CD4-positive, alpha-beta T cell treated with Interleukin-12 subunit alpha and Interleukin-12 subunit beta, for 1 hour (primary cell): ENCODE measurements at places on chromosomes 6 and 20.

DNA sequence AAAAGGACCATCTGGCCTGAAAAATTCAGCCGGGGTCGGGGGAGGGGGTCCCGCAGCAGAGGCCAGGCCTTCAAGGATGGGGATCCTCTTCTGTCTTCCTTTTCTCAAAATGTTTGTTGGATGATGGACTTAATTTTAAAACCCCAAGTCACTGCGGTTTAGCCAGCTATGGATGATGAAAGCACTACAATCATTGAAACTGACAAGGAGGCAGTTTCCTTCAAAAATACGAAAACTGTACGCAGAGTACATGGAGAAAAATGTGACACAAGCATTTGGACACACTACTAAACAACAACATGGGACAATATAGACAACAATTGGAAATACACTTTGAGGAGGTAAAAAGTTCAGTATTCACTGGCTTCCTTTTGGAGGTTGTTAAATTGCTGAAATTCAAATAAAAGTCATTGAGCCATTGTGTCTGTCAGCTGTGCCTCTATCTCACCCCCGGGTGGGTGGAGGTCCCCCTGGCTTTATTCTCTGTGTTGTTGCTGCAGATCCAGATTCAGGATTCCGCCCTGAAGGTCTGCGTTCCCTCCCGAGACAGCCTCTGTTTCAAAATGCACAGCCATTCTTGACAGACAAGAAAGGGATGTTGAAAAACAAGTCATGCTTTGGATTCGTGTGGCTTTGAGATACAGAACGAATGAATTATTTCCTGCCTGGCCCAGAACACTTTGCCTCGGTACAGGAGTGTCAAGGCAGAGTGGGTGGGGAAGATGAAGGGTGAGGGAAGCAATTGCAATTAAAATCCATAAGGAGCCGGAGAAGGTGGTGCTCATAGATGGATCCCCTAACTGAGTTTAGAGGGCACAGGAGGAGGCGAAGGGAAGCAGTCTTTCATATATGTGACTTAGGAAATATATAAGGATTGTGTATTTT, 118.2 kb downstream of the TTLL2 start:
- DNase-seq: no peak

DNA sequence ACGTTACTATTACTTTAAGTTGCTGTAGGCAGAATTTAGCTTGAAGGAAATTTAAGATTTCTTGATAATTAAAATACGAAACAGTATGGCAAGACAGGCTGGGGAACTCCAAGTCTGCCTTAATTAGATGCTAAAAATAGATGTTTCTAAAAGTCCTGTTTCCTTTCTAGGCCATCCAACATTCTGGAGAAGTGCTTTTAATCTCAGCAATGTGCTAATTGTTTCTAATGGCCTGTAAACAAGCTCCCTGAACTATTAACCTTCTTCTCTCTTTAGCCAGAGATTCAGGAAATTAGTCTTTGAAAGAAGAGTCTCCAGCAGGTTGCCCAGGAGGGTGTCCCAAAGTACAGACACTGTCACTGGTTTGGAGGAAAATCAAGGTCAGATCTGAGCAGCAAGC, 677.3 kb upstream of the AGPAT4 start:
- no peak for DNase-seq

GRCh38 chr20:35941620-35942019, 12.7 kb downstream of the SCAND1 start:
- no peak for DNase-seq

DNA sequence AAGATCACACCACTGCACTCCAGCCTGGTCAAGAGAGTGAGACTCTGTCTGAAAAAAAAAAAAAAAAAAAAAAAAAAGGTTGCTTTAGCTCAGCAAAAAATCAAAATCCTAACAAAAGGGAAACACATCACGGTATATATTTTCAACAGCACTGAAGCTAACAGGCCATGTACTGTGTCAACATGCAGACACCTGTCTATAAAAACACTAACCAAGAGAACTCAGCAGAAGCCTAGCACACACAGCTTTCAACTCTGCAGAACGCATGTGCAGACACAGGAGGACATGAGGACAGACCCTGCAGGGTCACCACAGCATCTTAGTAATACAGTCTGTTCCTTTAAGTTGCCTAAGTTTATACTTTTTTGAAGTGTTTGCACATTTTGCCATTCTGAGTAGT, 13.5 kb downstream of the NINL start:
- DNase-seq: no peak

DNA sequence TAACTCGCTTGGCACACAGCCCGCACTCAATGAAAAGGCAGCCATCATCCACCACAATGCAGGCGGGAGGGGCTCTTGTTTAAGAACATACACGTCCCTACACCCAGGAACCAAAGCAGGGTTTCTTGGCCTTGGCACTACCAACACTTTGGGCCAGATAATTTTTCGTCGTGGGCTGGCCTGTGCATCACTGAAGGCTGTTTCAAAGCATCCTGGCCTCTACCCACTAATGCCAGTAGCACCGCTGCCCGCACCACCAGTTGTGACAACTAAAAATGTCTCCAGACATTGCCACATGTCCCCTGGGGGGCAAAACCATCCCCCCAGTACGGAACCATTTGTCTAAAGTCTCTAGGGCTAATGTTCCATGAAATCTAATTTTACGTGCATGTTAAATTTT, 13.0 kb downstream of the UQCC2 start:
- no peak for DNase-seq

DNA sequence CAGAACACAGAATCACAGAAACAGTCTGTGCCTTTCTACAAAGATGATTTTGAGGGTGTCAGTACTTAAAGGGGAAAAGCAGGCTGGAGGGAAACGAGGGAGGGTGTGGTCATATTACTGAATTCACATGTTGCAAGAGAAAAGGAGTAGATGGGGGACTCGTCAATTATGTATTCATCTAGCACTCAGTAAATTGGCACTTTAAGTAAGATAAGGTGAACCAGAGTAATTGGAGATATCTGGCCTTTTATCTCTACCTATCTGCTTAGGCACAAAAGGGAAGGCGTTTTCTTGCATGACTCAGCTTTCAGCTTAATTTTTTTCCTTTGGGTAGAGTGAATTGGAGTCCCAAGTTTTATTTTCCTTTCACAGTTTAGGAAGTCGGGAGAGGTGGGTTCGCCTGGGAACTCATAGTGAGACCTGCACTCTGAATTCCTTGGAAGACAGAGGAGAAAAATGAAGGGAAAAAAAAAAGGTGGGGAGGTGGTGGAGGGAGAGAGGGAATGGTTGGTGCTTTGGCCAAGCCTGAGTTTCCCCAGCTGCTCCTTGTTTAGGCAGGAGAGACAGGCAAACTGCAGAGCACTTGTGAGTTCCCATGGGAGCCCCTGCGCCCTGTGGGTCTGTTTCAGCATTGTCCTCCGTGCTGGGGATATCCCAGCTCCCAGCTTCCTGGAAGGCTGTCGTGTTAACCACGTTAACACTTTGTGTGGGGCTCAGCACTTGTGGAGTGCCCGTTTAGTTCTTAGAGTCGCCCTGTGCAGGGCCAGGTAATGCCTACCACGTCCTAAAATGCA, 19.7 kb upstream of the GTSF1L start:
- DNase-seq: no peak

DNA sequence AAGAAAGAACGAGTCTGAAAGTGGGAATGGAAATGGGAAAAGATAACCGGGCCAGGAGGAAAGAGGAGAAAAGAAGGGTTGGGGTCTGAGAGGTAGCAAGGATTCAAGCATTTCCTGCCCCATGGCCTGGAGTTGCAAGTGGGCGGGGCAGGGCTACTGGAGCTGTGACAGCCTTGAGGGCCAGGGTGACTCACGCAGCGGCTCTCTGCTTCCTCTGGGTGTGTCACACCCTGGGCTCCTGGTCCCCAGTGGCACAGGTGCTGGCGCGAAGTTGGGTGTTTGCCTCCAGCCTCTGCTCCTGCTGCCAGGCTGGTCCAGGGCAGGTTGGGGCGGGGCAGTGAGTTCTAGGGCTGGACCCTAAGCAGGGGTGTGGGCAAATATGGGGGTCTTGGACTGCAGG, 3.3 kb upstream of the ULBP3 start:
- DNase-seq: peak; percentile 35

DNA sequence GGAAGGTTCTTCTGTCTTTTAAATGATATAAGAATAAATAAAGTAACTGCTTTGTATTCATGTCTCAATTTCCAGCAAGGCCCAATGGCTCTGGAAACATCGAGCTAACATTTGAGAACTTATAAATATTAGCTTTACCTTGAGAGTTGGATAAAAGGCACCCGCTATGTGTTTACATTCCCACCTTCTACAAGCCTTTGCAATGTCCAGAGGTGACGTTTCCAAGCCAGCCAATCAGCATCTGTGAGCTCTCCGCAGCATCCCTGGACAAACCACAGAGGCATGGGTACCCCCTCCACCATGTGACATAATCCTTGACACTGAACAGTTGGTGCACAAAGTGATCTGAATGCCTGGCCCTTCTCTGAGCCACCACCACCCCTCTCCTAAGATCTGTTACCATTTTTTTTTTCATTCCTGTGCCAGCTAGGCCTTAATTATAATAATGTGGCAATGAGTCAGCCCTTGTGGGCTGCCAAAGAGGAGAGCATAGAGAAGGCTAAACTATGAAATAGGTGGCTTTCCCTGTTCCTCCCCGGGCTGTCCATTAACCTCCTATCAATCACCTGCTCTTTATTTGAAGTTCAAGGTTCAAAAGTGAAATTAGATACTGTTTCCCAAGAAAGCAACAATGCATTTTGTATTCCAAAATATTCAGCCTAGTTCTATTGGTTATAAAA, 4.1 kb downstream of the CBLN4 start:
- no peak for DNase-seq

DNA sequence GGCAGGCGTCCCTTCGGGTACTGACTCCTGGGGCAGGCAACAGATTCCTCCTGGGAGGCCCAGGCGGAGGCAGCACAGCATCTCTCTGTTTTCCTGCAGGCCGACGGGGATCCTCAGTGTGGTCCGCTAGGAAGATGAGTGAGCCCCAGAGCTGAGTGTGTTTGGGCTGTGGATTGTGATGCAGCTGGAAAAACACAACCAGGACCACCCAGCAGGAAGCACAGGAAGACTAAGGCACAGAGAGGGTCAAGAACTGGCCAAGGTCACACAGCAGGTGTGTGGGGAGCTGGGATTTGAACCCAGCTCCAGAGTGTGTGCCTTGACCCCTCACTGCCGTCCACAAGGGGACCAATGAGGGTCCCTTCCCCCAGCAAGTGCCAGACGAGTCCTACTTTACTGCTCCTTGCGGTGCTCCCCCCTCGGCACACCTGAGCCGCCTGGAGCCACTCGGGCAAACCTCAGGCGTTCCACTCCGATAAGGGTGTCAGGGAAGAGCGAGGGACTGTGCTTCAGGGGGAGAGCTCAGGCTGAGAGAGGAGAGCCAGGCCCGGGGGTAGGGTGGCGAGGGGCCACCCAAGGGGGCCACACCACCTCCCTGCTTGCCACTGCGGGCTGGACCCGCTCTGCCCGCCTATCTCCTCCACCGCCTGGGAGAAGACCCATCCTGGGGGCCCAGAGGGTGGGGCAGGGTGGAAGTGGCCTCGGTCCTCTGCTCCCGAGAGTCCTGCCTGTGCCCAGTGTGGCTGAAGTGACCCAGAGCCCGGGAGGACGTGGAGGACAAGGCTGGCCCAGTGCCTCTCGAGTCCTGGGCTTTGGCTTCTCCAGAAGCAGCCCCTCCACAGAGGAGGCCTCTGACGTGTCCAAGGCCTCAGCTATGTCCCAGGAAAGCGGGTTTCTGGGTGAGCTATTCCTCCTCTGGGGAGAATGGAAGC, 63.3 kb downstream of the YTHDF1 start:
- DNase-seq: no peak
